CD8-positive, alpha-beta T cell (primary cell): ENCODE measurements at places on chromosomes 2 and 18.

DNA sequence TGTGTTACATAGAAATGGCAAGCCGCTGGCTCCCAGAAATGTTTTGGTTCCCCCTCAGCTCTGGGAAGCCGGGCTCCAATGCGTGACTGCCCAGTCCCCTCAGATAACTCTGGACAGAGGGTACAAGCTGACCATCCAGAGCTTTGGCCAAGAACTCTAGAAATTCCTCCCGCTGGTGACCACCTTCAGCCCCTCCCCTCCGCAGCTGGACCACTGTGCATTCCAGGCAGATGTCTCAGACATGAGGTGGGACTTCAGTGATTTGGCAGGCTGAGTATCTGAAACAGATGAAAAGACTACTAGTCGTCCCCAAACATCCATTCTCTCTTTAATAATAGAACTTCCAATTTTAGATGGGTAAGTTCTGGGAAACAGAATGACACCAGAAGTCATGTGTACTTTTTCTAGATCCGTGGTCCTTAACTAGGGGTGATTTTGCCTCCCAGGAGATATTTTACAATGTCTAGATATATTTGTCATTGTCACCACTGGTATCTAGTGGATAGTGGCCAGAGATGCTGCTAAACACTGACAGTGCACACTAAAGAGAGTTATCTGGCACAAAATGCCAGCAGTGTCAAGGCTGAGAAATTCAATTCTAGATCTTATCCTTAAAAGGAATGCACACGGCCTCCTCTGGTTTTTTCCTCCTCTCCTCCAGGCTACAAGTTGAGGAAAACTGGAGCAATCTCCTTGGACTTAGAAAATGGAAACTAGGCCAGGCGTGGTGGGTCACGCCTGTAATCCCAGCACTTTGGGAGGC, 294.3 kb downstream of the SRBD1 start:
- DNase-seq = no peak

DNA sequence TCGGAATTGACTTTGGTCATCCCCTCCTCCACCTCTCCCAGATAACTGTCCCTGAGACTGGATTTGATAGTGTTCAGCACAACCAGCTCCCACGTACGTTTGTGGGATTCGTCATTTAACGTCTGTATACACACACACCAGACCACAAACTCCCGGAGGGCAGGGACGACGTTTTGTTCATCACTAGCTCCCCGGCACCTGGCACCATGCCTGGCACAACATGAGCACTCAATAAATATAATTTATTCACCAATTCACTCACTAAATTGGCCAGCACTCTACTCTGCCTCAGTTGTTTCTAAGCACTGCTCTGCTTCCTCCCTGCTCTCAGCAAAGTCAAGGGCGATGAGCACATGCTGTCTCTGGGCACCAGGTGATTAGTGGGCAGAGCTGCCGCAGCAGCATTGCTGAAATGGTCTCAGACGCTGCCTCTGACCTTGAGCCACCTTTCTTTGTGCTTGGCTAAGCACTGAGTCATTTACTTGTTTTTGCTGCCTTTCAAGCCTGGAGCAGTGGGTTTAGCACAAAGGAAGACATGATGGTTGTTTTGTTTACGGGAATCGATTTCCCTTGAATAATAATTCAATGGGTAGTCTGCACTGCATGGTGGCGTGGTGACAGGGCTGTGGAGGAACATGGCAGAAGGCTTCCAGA, 19.3 kb upstream of the LOXHD1 start:
- DNase-seq = no peak

- DNase-seq = no peak
Measured at GRCh38 chr18:22093731-22094357, 75.5 kb upstream of the GATA6 start.

- DNase-seq = no peak
Measured at GRCh38 chr18:6602365-6602764, 127.2 kb upstream of the ARHGAP28 start.

GRCh38 chr2:160647967-160648685, 154.5 kb upstream of the RBMS1 start:
- DNase-seq = no peak

DNA sequence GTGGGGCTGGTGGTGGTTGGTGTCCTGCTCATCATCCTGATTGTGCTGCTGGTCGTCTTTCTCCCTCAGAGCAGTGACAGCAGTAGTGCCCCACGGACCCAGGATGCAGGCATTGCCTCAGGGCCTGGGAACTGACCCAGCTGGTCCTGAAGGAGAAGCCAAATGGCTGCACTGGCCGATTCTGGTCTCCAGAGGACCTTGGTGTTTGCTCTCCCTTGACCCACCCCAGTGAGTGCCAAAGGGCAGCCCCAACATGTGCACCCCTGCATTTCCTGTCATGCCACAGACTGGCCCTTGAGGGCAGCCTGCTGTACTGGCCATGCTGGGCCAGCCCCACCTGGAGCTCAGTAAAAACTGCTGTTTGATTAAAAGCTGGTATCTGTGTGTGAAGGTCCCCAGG, 2.5 kb upstream of the RNF181 start:
- DNase-seq = no peak
